Stimulated activated CD8-positive, alpha-beta memory T cell treated with anti-CD3 and anti-CD28 coated beads, Interleukin-15, amount 100 ng/mL, for 4 hours (primary cell): ENCODE measurements at places on chromosomes 7 and 10.

- DNase-seq = no peak
Measured at GRCh38 chr7:111982804-111983203, 223.4 kb downstream of the DOCK4 start.

DNA sequence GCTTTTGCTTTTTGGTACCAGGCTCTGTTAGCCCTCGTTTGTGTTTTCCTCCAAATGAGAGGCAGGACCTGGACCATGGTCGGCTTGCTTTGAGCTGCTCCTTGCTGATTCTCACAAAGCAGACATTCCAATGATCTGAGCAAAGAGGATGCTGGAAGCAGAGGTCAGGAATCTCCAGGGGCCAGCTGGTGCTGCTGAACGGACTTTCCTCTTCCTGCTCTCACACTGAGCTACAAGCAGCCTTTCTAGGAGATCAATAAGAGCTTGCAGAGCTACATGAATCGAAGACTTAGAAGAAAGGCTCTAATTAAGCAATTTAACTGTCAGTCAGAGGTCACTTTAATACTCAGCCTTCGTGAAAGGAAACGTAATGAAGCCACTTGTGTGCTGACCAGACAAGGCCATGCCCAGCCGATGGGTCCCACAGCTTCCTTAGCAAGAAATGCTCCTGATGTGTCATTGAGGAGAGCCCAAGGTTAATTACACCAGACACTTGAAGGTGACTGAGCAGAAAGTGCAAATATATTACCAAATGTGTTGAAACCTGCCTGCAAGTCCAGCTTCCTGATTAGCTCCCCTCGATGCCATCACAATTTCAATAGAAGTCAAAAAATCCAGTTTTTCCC lies 151.3 kb upstream of the RSU1 start:
- DNase-seq = no peak

GRCh38 chr10:15743443-15743842 lies 23.7 kb upstream of the ITGA8 start:
- no peak for DNase-seq

- no peak for DNase-seq
Measured at GRCh38 chr10:3067859-3068179, 471 bp downstream of the PFKP start.

DNA sequence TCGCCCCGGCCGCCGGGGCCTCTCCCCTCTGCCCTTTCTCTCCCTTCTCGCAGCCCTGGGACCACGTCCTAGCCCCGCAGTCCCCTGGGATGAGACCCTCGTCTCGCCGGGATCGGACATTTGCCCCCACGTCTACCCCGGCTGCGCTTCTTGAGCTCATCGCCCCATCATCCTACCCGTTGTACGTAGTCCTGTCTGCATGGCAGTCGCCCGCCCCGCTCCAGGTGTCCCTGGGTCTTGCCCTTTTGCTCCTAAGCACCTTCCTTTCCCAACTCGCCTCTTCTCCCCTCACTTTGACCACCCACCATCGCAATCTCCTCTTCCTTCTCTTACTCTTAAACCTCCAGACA lies 582 bp downstream of the TPST1 start:
- no peak for DNase-seq

- DNase-seq = no peak
Measured at GRCh38 chr7:92695308-92696261, 105.4 kb upstream of the FAM133B start.

- DNase-seq = no peak
Measured at GRCh38 chr10:10125676-10126075, 892.0 kb upstream of the CELF2 start.

DNA sequence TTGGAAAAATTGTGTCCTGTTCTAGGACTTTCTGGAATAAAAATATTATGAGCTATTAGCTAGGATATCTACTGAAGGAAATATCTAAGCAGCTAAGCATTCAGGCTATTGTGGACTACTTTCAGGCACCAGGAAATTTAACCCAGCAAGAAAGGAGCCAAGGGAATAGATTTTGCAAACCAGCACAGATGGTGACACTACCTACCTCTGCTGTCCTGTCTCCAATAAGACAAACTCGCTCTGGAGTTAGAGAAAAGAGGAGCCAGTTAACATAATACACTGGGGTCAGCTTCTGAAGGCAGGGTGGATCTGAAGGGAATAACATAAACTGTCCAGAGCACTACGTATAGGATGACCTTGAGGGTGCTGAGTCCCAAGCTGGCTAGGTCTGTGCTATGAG lies 223.7 kb upstream of the PRSS58 start:
- DNase-seq = no peak
